ENCODE measurements at places on chromosomes 7 and 10. TPM values are rescaled to one million over a fixed set of nuclear protein-coding genes. Genes with fewer than 3 reads are reported as not detected.

Gene EIF5AL1
- 0.73 TPM for total RNA-seq

Gene SHH
- total RNA-seq, result 0.10 TPM

Gene EVX1
- total RNA-seq, result not detected

Gene HOXA9
- total RNA-seq, result 0.52 TPM

Gene PRF1
- total RNA-seq, result 60.4 TPM

Gene MYL10
- not detected for total RNA-seq

Gene AGR3
- total RNA-seq, result not detected

Gene TDRD1
- total RNA-seq, result 0.10 TPM

Gene ECHDC3
- total RNA-seq, result 2.6 TPM

Gene CRYGN
- not detected for total RNA-seq

Gene PDE6C
- not detected for total RNA-seq

Gene PKD1L1
- total RNA-seq, result under 0.01 TPM

Gene VWA2
- not detected for total RNA-seq

Gene MYO3A
- total RNA-seq, result 0.10 TPM

Gene NCOA4
- total RNA-seq, result 265 TPM

Gene SFXN2
- total RNA-seq, result 2.2 TPM

Gene TAS2R3
- total RNA-seq, result 0.73 TPM

Gene CELF2
- 135 TPM for total RNA-seq

Gene TRIL
- not detected for total RNA-seq

Gene NACAD
- 0.10 TPM for total RNA-seq

Gene AKR1B15
- total RNA-seq, result not detected

Gene SFRP5
- total RNA-seq, result 0.52 TPM

All from mononuclear cell (primary cell).